ENCODE measurements at places on chromosomes 3 and 15. TPM values are rescaled to one million over a fixed set of nuclear protein-coding genes. Genes with fewer than 3 reads are reported as not detected.

DNA sequence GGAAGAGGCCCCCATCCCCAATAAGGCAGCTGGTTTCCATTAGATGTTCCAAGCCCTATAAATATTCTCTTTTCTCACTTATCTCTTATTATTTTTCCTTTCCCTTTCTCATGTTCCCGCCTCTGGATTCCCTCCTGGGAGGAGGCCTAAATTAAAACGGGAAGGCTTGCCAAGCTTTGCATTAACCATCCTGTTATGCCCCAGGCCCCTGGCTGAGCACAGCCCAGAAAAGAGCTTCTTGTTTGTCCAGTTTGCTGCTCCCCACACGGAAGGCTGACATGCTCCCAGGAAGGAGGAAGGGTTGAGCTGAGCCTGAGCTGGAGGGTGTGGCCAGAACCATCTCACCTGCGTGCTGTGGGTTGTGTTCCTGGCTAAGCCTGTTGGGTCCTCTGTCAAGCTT is 63.1 kb upstream of the BOC start:
- no peak for DNase-seq

The TEX55 gene
- polyA plus RNA-seq = not detected

- no peak for DNase-seq
Measured at GRCh38 chr3:175518459-175518858, 659.3 kb downstream of the NAALADL2 start.

The GOLGA6D gene
- polyA plus RNA-seq = 0.45 TPM

The ITIH1 gene
- polyA plus RNA-seq = 0.15 TPM

The CYP8B1 gene
- polyA plus RNA-seq = 0.09 TPM

Measured in spinal cord (tissue), 10 donors.